ENCODE measurements at places on chromosomes 6 and 20.

GRCh38 chr6:13614126-13614925 lies 809 bp upstream of the NOL7 start:
- no peak for DNase-seq

DNA sequence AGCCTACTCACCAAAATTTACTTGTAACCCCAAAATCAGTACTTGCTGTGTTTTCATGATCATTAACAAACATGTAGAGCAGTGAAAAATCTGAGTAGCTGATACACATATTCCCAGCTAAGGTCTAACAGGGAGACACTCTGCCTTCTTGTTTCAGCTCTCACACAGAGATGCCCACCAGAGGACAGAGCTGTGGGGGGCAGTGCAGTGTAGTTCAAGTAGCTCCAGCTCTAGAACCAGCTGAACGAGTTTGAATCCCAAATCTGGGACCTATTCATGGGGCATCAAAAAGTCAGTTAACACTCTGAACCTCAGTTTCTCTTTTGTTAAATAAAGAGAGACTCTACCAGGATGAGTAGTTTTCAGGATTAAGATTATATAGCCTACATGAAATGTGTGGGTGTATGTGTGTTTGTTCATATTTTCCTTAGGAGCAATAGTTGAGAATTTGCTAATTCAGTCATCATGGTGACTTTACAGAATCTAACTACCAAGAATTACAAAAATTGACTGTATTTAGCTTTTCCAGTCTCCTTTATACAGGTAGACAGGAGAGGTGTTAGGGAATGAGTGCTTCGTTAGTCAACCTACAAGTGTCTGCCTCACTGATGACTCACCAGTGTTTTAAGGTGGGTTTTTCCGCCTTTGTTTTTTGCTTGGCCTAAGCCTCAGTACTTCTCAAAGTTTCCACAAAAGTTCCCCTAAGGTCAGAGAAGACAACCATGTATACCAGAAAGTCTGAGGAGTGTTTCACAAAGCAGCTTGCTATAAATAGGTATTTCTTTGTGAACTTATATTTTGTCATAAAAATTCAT lies 164.0 kb upstream of the RUNX2 start:
- no peak for DNase-seq

- no peak for DNase-seq
These were observed 96.5 kb downstream of the ALDH8A1 start for GRCh38 chr6:134853111-134854055.

DNA sequence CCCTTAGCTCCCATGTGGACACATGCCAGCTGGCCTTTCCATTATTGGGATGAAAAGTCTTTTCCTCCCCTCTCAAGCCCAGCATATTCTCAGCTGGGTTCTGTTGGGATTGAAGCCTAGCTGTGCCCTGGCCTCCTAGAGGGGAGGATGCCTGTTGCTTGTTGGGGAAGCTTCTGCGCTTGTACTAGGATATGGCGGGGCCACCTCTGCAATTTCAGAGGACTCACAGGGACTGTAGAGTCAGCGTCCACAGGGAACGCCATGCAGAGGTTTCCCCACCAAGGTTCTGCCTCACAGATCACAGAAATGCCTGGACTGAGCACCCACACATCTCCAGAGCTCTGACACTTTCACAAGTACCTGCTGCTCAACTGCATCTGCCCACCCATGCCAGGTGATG lies 288.7 kb upstream of the FOXQ1 start:
- no peak for DNase-seq

DNA sequence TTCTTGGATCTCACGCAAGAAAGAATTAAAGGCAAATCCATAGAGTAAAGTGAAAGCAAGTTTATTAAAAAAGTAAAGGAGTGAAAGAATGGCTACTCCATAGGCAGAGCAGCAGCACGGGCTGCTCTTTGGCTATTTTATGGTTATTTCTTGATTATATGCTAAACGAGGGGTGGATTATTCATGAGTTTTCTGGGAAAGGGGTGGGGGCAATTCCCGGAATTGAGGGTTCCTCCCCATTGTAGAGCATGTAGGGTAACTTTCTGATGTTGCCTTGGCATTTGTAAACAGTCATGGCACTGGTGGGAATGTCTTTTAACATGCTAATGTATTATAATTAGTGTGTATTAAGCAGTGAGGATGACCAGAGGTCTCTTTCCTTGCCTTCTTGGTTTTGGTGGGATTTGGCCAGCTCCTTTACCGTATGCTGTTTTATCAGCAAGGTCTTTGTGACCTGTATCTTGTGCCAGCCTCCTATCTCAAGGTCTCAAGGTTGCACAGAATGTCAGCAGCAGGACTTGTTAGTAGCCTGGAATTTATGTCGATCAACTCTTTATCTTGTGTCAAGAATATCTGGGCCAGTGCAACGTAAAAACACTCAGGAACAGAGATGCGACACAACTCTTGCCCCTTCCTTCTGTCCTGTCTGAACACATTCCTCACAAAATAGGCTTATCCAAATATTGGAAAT lies 931.4 kb downstream of the QKI start:
- no peak for DNase-seq

GRCh38 chr6:24752917-24753492 lies 21.7 kb upstream of the GMNN start:
- DNase-seq = no peak

GRCh38 chr20:4866429-4866828 lies 134.9 kb downstream of the SLC23A2 start:
- no peak for DNase-seq

Measured in stimulated activated CD8-positive, alpha-beta memory T cell treated with anti-CD3 and anti-CD28 coated beads, Interleukin-2, amount 100 ng/mL, for 1 hour (primary cell).